ENCODE measurements at places on chromosomes 6 and 20. TPM values are rescaled to one million over a fixed set of nuclear protein-coding genes. Genes with fewer than 3 reads are reported as not detected.
A peak's percentile ranks its signal among the peaks of the same experiment; 100 is the strongest.

DNA sequence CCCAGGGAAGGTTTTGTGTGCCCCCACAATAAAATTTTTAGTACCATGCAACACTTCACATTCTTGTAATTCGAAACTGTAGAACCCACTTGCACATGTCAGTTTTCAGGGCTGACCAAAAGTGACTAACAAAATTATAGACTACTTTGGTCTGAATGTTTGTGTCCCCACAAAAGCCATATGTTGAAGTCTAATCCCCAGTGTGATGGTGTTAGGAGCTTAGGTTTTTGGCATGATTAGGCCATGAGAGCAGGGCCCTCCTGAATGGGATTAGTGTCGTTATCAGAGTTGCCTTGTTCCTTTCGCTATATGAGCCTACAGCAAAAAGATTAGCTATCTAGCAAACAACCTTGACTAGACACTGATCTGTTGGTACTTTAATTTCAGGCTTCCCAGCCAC is 49.0 kb upstream of the TENT5A start:
- no peak for DNase-seq

Gene OR2H2
- total RNA-seq, result not detected

- DNase-seq, result no peak
Measured at GRCh38 chr6:117200067-117200466, 65.3 kb upstream of the VGLL2 start.

DNA sequence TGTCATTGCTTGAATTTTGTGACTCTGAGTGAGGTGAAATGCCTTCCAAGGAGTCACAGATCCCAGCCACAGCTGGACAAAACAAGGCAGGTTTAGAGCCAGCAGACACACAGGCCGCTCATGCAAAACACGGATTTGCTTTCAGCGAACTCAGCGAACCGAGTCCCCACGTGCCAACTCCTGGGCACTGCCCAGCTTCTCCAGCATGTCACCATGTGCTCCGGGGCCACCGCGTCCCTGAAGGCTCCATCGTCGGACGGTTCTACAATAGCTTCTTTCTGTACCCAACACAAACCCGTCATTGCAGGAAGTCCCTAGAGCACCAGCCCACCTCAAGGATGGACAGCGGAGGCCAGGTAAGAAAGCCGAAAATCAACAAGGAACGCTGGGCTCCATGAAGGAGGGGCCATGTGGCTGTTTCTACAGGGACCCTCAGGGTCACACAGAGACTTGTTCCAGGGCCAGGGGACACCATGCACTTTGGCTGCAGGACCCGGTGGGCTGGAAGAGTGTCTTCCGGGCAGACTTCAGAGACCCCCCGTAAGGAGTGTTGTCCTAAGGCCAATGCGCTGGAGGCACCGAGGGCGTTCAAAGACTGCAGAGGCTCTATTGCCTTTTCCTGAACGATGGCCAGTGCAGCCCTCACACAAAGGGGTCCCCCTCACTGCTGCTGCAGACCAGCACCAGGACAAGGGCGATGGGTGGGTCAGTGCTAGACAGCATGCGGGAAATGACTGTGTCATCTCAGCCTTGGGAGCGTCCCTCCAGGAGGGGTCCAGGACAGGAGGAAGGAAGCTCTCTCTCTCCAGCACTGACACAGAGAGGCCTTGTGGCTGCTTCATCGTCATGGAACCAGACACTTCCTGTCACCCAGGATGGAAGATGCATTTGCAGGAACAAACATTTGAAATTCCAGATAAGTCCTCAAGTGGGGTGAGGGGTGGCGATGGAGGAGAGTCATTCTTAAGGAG is 19.8 kb downstream of the DACT2 start:
- DNase-seq, result no peak

Gene C6orf136
- 32.4 TPM for total RNA-seq

Gene NXT1
- 7.9 TPM for total RNA-seq

- peak; percentile 70 for DNase-seq
Measured at GRCh38 chr20:45822857-45823256, 4.3 kb downstream of the TNNC2 start.

Gene SNRPB2
- 23.1 TPM for total RNA-seq

GRCh38 chr20:25453035-25453810 is 45.8 kb downstream of the GINS1 start:
- DNase-seq, result no peak

GRCh38 chr20:44072384-44072783 is 114.6 kb downstream of the JPH2 start:
- no peak for DNase-seq

GRCh38 chr6:112846681-112847080 is 499.6 kb downstream of the RFPL4B start:
- DNase-seq, result no peak

- DNase-seq, result no peak
Measured at GRCh38 chr6:1416191-1416760, 26.9 kb downstream of the FOXF2 start.

- no peak for DNase-seq
Measured at GRCh38 chr20:62691487-62691886, 17.1 kb upstream of the NTSR1 start.

Gene RIMS4
- total RNA-seq, result 0.40 TPM

DNA sequence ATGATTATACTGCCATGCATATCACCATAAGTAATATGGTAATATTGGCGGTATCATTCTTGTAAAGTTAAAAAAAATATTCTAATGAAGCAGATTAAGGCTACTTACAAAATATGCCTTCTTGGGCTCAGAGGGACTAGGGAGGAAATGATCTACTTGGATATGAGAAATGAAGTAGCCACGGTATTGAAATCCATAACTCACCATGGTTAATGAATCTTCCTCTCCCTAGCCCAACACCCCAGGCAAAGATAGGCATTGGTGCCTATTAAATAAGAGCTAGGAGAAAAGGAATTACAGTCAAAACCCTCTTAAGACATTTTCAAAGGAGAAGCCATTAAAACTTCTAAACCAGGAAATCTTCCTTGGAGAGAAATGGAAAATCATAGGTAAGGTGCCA is 280.5 kb downstream of the TFAP2B start:
- no peak for DNase-seq

DNA sequence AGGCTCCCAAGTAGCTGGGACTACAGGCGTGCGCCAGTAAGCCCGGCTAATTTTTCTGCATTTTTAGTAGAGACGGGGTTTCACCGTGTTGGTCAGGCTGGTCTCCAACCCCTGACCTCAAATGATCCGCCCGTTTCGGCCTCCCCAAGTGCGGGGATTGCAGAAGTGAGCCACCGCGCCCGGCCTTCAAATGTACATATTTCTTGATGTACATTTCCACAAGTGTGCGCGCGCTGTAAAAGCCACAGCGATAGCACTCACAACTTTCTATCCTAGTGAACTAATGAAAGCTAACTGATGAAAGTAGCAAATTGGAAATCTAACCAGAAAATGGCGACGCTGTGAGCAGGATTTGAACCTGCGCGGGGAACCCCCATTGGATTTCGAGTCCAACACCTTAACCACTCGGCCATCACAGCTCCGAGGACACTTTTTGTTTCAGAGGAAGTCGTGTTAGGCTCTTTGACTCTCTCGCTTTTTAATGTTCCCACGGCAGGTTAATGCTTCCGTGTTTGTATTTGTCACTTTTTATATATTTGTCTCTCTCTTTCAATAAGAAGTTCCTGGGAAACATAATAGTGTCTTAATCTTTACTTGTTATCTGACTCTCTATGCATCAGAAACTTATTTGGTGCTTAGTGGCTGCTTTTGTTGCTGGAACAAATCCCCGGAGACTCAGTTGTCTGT is 199.4 kb upstream of the ZNF184 start:
- peak; percentile 85 for DNase-seq

DNA sequence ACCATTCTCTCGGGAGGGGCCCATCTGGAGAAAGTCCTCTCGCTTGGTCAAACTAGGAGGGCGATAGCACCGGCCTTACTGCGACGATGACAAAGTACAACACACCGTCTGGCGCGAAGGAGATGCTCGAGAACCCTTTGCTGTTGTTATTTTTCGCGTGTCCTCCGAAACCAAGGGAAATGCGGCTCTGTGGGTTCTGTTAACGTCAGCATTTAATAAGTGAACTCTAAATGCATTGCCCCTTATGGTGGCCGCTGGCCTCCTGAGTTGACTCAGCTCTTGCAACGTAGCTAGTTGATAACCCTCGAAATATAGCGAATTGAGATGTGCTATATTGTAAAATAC is 577 bp upstream of the SCAND1 start:
- no peak for DNase-seq

Gene LY6G5B
- total RNA-seq, result 45.1 TPM

GRCh38 chr6:46452312-46452917 is 38.8 kb downstream of the RCAN2 start:
- no peak for DNase-seq

DNA sequence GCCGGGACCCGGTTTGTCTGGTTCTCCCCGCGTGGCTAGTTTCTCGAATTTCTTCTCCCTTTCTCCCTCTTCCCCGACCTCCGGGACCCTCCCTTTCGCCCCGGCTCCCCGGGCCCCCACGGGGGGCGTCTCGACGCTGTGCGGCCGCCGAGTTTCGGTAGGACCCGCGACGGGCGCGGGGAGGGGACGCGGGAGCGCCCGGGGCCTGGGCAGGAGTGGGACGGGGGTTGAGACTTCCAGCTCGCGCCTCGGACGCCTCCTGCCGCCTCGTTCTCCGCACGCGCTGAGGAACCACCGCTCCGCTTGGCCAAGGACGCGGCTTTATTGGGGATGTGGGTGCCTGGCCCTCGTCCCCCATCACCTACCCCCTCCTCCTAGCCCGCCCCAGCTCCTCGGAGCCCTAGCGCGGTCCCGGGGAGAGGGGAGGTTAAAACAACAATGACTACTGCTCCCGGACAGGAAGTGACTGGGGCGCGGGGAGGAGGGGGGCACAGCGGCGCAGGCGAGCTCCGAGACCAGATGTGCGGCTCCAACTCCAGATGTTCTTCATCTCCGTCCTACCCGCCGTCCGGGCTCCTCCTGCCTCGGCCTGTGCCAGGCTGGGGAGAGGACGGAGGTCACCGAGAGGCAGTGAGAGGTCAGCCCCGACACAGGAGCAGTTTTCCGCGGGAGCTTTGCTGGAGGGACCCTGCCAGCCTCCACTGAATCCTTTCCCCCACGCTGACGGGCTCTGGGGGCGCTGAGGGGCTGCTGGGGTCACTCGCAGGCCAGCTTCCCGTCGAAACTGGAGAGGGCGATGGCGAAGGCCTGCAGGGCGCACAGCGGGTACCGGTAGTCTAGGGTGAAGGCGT is 917 bp upstream of the TEAD3 start:
- peak; percentile 57 for DNase-seq

DNA sequence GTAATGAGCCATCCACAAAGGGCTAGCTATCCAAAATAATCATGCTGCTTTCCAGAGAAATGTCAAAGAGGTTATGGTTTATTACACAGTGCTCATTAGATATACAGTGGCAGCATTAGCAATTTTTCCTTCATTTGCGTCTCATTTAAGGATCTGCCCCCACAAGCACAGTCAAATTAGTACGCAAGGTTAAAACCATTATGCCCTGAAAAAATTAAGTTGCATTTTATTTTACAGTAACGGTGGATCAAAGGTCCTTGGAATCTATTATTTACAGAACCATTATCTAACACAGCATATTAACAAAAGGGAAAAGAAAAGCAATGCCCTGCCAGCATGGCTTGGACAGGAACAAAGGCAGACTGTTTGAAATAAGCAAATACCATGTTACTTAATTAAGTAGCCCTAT is 144.8 kb downstream of the PDSS2 start:
- DNase-seq, result no peak

GRCh38 chr20:57909763-57910331 is 200.0 kb upstream of the PMEPA1 start:
- no peak for DNase-seq

Gene HSD17B8
- total RNA-seq, result 40.4 TPM

- no peak for DNase-seq
Measured at GRCh38 chr6:152093711-152094110, 286.2 kb downstream of the ESR1 start.

DNA sequence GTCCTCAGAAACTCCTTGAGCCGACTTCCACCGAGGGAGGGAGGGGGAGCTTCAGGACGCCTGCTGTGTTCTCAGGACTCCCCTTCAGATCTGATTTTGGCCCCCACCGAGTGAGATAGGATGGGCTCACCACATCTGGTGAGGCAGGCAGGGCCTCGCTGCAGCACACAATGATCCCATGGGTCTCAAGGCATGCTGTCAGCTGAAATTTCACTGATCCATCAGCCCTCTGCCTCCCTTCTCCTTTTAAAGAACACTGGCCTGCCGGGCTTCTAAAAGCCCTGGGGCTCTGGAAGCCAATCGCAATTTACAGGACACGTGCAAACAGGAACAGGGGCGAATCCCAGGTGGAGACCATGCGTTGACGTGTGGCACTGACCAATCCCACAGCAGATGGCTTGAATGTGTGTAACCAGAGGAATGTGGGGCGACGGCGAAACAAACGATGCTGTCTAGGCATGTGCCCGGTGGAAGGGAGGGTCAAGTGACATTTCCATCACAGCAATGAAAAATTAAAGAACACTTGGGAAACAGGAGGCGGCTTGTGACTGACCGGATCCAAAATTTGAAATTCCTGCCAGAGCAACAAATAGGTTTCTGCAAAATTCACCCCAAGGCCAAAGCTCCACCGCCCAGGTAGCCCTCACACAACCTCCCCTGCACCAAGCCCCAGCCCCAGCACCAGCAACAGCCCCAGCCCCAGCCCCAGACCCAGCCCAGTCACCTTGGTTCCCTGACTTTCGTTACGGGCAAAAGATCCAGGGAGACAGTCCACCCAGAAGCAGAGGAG is 167.1 kb upstream of the ZNF337 start:
- DNase-seq, result no peak

Gene OOEP
- 7.0 TPM for total RNA-seq

DNA sequence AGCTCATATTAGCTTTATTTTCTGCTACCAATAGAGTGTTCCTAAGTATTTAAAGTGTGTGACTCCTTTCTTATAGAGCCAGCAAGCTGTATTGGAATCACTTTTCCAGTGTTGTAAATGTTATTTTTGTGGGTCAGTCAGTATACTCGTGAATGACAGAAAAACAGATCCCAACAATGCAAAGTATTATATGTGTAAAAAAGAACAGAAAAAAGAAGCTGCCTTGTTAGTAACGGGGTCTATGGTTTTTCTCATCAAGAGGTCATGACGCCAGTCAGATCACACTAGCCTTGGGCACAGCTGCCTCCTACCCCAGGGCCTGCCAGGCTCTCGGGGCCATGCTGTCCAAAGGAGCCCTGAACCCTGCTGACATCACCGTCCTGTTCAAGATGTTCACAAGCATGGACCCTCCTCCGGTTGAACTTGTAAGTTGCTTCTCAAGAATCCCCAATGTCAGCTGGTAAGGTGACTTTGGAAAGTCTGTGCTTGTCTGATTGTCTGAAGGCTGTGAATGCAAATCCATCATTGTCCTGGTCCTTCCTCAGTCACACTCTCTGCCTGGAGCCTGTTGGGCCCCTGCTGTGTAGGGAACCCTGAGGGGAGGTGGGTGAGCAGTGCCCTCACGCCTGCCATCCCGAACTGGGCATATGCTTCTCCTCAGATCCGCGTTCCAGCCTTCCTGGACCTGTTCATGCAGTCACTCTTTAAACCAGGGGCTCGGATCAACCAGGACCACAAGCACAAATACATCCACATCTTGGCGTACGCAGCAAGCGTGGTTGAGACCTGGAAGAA is 9.8 kb downstream of the NELFCD start:
- no peak for DNase-seq

Gene TINAG
- total RNA-seq, result 17.4 TPM

GRCh38 chr6:164252948-164253347 is 838.4 kb downstream of the QKI start:
- DNase-seq, result no peak

GRCh38 chr6:32069460-32069859 is 31.2 kb downstream of the CYP21A2 start:
- DNase-seq, result no peak

Gene FOXQ1
- total RNA-seq, result 51.0 TPM

Gene ASIP
- total RNA-seq, result not detected

GRCh38 chr20:47606414-47606982 is 104.8 kb downstream of the NCOA3 start:
- no peak for DNase-seq

Data from Calu3 (cell line).